Right ventricle myocardium inferior (tissue), 1 donor: ENCODE measurements at places on chromosomes 1 and 21. TPM values are rescaled to one million over a fixed set of nuclear protein-coding genes. Genes with fewer than 3 reads are reported as not detected.

PIK3CD gene
- 4.1 TPM for total RNA-seq

PLA2G4A gene
- 2.5 TPM for total RNA-seq

DNA sequence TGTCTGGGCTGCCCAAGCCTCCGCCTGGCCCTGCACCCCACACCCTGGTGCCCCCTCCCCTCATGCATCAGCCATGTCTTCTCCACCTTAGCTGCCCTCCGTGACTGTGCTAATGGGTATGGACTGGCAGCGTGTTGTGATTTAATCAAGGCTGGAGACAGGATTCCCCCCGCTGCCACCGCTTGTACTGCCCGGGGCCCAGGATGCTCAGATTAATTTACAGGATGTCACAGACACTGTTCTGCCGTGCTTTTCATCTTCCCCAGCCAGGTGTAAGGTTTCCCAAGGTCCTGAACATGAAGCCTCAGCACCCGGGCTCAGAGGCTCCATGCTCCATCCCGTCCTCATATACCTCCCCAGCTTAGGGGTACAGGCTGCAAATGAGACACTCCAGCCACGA, 66.3 kb downstream of the TAS1R2 start:
- DNase-seq = no peak

PRKACB gene
- 33.8 TPM for total RNA-seq

SIM2 gene
- not detected for total RNA-seq

DNA sequence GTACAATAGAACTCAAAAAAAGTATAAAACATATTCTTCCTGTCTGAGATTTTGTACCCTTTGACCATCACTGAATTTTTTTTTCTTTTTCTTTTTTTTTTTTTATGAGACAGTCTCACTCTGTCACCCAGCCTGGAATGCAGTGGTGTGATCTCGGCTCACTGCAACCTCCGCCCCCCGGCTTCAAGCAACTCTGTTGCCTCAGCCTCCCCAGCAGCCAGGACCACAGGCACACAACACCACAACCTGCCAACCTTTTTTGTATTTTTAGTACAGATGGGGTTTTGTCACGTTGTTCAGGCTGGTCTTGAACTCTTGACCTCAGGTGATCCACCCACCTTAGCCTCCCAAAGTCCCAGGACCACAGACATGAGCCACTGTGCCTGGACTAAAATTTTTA, 10.4 kb downstream of the SDCCAG8 start:
- DNase-seq = no peak

GRCh38 chr1:213110349-213111300, 59.6 kb downstream of the RPS6KC1 start:
- DNase-seq = no peak

AKNAD1 gene
- total RNA-seq = not detected

SYCP1 gene
- not detected for total RNA-seq

DNA sequence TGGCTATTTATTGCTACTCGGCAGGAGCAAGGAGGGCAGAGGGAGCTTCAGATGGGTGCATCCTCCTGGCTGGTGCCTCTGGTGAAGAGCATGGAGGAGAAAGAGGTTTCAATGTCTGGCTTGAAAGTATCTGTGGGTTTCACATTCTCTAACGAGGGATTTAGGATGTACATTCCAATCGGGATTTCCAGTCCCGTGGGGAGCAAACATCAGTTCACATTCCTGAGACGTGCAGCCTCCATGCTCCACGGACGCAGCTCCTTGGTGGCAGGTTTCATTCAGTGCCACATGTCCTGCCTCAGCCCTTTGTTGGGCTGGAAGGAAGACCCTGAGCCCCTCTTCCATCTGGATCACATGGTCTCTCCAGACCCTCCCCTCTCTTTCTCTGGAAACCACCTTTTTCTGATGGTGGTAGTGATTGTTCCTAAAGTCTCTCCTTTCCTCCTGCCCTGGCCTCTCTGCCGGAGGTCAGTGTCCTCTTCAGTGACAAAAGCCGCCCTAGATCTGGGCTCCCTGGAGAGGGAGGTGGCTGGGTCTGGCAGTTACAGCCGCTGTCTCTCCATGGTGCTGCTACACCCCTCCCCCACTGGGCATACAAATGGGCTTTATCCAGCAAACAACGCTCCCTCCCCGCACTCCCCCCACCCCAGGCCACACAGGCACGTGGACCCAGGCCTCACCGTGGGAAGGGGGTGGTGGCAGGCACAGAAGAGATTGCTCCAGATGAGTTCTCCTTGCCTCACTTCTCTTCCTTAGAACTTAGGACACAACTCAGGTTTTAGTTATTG, 826 bp upstream of the CA14 start:
- DNase-seq = no peak

BSND gene
- total RNA-seq = not detected

- DNase-seq = peak; percentile 69
These were observed 10.3 kb upstream of the CADM3 start for GRCh38 chr1:159161001-159161718.

RCSD1 gene
- 41.6 TPM for total RNA-seq

DNA sequence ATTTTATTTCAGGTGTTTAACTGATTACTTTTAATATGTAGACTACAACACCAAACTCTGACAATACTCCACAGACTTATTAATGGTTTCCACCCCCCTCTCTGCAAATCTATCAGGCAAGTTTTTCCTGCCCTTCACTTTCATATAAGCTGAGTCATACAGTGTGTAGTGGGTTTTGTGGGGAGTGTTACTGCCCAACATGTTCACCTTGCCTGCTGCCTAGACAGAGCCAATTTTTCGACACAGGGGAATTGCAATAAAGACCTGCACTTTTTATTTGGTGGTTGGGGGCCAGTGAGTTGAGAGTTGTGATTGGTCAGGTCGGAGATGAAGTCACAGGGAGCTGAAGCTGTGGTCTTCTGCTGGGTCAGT, 119.7 kb downstream of the PPIAL4G start:
- no peak for DNase-seq

DNA sequence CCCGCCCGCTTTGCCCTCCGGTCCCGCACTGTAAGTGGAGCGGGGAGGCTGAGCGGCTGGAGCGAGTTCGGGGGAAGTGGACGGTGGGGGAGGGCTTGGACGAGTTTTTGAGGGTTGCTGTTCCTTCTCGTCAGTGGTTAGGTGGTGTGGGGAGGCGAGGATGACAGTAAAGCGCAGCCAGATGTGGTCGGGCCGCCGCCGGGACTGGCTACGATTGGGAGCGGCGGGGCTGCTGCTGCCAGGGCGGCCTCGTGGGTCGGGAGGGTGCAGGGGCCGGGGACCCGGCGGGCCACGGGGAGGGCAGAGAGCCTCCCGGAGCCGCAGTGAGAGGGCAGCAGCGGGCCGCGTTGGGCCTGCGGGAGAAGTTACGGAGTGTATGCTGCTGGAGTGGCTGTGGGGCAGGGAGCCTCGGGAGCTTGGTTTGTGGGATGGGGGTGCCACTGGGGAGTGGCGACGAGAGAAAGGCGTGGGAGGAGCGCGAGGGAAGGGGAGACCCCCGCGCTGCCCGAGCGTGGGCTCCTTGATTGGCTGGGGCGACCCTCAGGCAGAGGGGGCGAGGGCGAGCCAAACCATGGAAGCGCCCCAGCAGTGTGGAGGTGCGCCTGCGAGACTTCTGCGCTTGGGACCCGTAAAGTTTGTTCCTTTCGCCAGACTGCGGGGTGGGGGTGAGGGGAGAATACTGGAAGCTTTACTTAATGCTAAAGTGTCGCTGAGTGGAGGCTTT, 2.1 kb downstream of the ADGRL2 start:
- peak; percentile 79 for DNase-seq

OR2L8 gene
- total RNA-seq = not detected

- no peak for DNase-seq
These were observed 53.5 kb downstream of the LPAR3 start for GRCh38 chr1:84839544-84839943.

LY9 gene
- not detected for total RNA-seq

C1orf226 gene
- 4.6 TPM for total RNA-seq

DNA sequence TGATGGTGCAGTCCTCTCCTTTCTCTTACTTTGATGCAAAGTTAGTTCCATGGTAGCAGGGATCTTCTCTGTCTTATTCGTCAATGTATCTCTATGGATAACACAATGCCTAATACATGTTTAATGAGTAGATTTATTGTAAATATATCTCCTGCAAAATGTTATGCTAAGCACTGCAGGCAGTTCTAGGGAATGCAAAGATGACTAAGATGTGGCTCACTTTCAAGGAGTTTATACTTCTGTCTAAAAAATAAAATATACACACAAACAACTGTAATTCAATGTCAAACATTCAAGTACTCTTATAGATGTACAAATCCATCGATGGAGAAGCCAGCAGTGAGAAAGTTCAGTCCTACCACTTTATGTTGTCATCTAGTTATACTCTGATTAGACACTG, 194.3 kb downstream of the KCTD3 start:
- DNase-seq = no peak

DNA sequence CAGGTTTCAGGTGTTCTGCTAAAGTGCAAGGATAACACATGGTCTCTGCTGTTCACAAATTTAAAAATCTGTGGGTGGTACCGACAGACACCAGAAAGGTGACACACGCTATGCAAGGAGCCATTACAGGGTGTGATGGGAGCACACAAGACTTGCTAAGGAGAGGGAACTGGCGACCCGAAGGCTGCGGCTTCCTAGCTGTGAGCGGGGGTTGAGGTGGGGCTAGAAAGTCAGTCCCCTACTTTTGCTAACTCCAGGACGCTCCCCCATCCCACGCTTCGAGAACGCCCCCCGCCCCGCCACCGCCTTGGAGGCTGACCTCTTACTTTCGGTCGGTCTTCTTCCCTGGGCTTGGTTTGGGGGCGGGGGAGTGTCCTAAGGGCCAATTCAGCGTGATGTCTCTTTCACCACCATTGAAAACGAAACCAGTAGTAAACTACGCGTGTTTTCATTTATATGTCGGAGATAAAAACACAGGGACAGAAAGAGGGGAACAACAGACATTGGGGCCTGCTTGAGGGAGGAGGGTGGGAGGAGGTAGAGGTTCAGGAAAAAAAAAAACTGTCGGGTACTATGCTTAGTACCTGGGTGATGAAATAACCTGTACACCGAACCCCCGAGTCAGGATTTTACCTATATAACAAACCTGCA, 1.1 kb downstream of the CKS1B start:
- DNase-seq = no peak

DNA sequence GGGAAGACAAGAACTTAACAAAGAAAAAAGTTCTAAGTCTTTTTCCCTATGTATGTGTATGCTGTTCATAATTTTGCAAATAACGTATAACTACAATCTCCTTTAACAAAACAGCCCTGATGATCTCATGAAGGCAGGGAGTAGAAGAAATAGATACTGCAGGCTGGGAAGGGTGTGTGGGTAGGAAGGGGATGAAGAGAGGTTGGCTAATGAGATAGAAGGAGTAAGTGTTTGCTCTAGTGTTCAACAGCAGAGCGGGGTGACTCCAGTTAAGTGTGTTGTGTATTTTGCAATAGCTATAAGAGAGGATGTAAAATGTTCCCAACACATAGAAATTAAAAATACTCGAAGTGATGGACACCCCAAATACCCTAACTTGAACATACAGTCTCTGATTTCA, 20.1 kb downstream of the C1orf198 start:
- DNase-seq = no peak

PKNOX1 gene
- 9.7 TPM for total RNA-seq

L1TD1 gene
- total RNA-seq = not detected

KCNE2 gene
- total RNA-seq = not detected

GRCh38 chr1:67721650-67722291, 36.8 kb downstream of the GADD45A start:
- no peak for DNase-seq

OR2L3 gene
- not detected for total RNA-seq

DNA sequence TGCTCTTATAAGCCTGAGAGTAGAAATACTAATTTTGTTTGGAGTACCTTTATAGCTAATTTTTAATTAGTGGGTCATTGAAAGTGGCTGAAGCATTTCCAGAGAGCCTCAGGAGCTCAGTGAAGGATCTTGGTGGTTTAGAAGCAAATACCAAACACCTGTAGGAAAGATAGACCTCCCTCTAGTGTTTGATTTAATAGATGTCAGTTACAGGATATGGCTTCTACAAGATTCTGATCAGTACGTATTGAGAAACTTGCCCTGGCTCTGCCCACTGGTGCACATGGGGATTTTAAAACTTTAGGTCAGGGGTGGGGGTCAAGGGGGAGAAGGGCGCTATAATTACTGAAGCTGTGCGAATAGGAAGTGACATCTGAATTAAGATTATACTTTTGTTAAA, 122.2 kb downstream of the POU2F1 start:
- DNase-seq = no peak

GRCh38 chr1:205766038-205766437, 9.2 kb downstream of the RAB29 start:
- DNase-seq = no peak

TARBP1 gene
- total RNA-seq = 10.1 TPM

DNA sequence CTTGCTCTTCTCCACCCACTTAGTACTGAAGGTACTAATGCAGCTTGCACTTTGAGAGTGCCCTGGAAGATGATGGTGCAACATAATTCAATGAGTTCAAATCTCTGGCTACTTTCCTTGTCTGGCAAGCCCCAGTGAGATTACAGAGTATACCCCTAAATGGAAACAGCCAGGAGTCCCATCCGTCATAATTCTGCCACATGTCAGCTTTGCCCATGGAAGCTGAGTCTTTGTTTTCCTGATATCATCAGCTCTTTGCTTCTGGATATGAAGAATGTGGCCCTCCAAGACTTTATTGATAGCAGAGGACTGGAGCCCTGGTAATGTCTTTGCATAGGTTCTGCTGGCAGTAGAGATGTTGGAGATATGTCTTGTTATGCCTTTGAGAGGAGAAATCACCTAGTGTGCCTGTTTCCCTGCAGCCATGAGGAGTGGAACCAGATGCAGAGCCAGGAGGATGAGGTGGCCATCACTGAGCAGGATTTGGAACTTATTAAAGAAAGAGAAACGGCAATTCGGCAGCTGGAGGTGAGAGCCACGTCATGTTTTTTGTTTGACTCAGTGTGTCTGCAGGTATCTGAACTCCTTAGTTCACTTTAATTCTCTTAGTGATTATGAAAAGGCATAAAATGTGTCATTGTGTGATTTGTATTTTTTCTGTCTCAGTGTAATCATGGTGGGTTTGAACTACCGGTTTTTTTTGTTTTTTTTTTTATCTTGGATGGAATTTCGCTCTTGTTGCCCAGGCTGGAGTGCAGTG, 18.7 kb upstream of the PPP1R8 start:
- no peak for DNase-seq

DNA sequence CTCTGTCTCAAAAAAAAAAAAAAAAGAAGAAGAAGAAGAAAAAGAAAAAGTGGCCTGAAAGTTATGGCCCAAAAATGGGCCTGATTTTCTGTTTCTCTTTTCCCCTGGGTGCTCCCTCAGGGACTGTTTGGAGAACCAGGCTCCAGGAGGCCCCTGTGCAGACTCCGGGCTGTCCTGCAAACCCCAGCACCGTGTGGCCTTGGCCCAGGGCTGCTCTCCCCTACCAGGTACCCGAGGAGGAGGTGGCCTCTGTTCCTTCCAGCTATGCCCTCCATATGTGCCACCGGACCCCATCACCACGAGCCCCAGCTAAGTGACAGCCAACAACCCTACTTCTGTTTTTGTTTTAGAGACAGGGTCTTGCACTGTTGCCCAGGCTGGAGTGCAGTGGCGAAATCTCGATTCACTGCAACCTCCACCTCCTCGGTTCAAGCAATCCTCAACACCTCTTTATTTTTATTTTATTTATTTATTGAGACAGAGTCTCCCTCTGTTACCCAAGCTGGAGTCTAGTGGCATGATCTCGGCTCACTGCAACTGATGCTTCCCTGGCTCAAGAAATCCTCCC, 7.5 kb upstream of the FAAP20 start:
- no peak for DNase-seq

PTPN14 gene
- total RNA-seq = 23.0 TPM

PTPRF gene
- total RNA-seq = 7.7 TPM

- no peak for DNase-seq
These were observed 79.0 kb downstream of the EIF4G3 start for GRCh38 chr1:21097729-21098128.

- DNase-seq = no peak
These were observed 3.4 kb upstream of the ECE1 start for GRCh38 chr1:21293537-21294265.
